Right ventricle myocardium inferior (tissue), 1 donor: ENCODE measurements at places on chromosomes 2 and 18. TPM values are rescaled to one million over a fixed set of nuclear protein-coding genes. Genes with fewer than 3 reads are reported as not detected.

GLI2 gene
- total RNA-seq, result 2.2 TPM

CPLX4 gene
- not detected for total RNA-seq

ALPI gene
- not detected for total RNA-seq

AQP4 gene
- total RNA-seq, result 24.6 TPM

AMER3 gene
- not detected for total RNA-seq

TBR1 gene
- total RNA-seq, result not detected

CPO gene
- total RNA-seq, result 0.73 TPM

MROH2A gene
- not detected for total RNA-seq
